ENCODE measurements at places on chromosomes 2 and 18.

- no peak for DNase-seq
Observed at GRCh38 chr2:69985216-69985615, 23.8 kb upstream of the ASPRV1 start.

DNA sequence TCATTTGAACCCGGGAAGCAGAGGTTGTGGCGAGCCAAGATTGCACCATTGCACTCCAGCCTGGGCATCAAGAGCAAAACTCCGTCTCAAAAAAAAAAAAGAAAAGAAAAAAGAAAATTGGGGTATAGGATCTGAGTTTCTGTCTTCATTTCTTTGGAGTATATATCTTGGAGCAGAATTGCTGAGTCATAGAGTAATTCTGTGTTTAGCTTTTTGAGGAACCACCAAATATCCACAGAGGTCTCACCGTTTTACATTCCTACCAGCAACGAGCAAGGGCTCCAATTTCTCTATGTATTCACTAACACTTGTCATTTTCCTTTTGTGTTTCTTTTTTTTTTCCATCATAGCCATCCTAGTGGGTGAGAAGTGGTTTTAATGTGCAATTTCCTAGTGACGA, 87.6 kb upstream of the TEX51 start:
- no peak for DNase-seq

GRCh38 chr2:241274127-241274526, 41.3 kb downstream of the HDLBP start:
- DNase-seq = no peak

DNA sequence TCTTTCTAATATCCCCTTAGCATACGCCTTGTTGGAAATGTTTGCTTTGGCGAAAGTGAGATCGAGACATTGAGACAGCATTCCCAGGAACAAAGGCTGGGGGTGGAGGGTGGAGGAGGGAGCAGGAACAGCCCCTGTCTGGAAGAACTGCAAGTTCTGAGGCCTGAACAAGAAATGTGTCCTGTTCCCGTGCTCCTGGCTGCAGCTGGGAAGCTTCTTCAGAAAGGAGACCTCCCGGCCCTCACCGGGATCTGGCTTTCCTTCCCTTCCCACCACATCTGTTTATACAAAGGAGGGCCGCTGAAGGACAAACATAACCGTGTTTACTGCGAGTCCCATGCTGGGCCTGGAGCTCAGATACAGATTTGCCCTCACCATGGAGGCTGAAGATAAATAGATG, 35.9 kb downstream of the AFF3 start:
- no peak for DNase-seq

DNA sequence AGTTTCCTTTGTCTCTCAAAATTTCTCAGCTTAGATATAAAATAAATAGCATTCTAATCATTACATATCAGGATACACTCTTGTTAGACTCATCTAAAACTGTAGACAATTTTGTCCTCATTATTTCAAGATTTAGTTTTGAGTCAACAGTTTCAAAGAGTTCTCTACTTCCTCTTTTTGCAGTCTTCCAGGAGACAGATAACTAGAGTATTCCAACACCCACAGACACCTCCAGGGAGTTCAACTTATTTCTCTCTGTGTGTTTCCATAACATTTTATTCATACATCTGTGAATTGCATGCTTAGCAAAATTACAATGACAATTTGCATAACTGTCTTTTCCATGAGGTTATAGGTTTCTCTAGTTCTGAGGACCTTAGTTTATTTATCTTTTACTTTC, 166.6 kb upstream of the HNMT start:
- DNase-seq = no peak

- DNase-seq = no peak
Observed at GRCh38 chr2:165777522-165778186, 16.4 kb downstream of the GALNT3 start.

DNA sequence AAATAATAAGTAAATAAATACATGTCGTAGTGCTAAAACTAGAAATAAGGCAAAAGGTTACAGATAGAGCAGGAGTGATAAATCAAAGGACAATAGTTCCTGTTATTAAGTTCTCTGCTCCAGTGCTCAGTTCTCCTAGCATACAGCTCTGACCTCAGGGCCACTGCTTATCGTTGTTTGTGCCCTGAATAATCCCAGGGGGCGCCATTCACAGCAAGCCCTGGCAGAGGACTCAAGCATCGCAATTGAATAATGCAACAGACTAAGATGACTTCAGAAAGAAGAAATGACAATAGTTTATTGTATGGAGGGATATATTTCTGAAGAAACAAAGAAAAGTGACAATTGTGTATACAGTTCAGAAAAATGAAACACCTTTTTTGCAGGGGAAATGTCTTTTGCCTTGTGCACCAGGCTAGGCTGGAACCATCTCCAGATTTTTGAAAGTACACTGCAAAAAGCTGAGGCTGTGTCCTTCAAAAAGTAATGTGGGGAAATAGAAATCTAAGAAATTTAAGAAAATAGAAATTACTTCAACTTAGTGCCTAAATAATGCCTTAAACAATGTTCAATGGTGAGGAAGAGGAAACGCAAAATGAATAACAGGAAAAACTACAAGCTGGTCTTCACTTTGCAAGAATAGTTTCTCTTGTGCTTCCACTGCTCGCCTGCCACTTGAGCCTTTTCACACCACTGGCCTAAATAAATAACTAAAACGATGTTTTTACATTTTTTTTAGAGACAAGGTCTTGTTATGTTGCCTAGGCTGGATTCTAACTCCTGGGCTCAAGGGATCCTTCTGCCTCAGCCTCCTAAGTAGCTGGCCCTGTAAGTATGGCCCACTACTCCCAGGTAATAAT, 19.0 kb upstream of the CCNYL1 start:
- peak; percentile 46 for DNase-seq

DNA sequence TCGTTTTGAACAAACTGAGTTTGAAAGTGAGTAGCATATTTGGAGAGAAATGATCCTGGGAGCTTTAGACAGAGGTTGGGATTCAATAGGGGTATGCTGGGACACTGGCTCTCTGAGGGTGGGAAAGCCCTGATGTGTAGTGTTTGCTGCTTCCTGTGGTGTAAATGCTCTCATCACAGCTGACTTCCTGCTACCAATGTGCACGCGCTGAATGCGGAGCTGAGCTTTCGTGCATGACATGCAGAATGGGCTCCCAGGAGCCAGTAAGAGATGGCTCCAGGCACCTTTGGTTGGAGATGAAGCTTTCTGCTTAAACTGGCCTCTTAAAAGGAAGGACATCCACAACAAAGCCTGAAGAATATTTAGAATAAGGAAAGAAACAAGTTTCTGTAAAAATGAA, 224.1 kb upstream of the CCDC150 start:
- DNase-seq = peak; percentile 35

GRCh38 chr2:33287507-33288005, 188.9 kb upstream of the RASGRP3 start:
- no peak for DNase-seq

DNA sequence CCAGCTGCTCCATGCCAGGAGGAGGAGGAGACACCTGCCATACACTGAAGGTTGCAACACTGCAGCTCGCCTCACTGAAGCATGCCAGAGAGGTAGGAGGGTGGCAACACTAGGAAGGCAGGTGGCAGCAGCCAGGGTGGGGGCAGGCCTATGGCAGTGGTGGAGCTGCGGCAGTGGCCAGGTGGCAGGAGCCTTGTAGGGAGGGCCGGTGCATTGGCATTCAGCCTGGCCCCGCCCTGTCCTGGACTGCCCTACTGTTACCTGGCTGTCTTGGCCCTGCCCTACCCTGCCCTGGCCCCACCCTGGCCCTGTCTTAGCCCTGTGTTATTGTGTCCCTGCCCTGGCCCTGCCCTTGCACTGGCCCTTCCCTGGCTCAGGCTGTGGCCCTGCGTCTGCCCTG, 7.4 kb upstream of the ANKRD62 start:
- no peak for DNase-seq

DNA sequence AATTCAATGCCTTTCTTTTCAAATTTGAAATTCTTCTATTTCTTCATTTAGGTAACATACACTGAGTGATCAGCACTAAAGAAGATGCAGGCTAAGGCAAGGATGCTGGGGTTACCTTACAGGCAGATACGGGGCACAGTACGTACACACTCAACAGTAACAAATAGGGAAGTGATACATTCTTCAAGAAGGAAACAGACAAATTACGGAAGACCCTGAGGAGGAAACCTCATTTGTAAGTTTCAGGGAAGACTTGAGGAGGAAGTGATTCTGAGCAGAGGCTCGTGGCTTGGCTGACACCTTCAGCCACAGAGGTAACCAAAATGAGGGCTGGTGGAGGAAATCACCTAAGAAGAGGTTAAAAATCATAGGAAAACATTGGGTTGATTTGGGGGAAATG, 1108.3 kb upstream of the KLHL29 start:
- DNase-seq = no peak

DNA sequence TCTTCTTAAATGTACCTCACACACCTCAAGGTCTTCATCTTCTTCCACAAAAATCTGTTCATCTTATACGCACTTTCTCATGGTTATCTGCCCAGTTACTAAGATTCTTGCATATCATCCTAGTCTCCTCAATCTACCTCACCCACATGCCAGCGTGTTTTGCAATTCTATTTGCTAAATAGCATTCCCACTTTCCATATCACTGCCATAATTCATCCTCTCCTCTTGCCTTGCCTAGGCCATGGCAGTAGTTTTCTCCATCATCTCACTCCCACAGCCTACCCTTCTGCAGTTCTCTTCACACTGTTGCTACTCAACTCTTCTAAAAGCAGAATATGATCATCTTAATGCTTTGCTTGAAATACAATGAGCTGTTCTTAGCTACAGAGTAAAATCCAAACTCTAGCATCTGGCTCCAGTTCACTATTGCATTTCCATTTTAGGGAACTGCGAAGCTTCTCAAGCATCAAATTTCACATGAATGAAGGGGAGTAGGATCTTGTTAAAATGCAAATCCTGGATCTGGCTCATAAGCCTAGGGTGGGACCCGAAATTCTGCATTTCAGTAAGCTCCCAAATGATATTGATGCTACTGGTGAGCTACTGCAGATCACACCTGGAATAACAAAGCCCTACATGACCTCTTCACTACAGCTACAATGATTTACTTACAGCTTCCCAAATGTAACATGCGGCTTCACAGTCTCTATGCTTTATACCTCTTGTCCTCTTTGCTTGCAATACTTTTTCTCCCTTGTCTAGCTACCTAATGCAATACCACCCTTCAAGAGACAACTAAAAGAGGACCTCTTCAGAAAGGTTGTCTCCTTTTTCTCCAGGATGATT, 293.9 kb downstream of the SATB2 start:
- no peak for DNase-seq

GRCh38 chr2:203687165-203687564, 19.3 kb upstream of the CD28 start:
- no peak for DNase-seq

GRCh38 chr2:134246154-134246874, 7.6 kb upstream of the MGAT5 start:
- no peak for DNase-seq

GRCh38 chr18:24658302-24658701, 197.9 kb downstream of the HRH4 start:
- no peak for DNase-seq
